ENCODE measurements at places on chromosomes 7 and 10.

DNA sequence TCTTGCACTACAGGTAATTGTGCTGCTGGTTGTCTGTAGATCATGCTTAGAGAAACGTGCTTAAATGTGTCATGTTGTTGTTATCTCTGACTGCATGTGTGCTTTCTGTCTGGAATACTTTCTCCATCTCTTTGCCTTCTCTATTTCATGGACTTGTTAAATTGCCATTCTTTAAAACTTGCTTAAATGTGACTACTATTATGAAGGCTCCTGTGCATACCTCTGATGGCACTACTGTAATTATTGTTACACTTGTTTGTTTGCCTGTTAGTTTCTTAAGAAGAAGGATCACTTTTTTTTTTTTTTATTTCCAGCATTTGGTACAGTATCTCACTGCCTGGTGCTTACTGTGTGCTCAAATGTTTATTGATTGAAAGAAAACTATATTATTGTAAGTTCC, 41.6 kb downstream of the KMT2E start:
- DNase-seq, result no peak

DNA sequence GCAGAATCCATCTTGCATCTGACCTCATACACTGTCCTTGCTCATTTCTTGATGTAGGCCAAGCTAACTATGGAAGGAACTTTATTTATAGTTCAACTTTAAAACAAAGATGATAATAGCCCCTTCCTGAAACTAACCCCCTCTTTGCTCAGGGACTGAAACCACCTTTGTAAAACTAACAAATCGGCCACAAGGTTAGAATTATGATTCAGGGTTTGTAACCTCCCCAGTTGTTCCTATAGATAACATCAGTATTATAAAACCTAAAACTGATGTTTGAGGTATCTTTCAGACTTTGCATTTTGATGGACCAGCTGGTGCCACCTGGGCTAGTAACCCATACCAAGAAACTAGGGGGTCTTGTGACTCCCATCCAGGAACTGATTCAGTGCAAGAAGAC, 143.4 kb downstream of the SH2D4B start:
- no peak for DNase-seq

GRCh38 chr10:123019941-123020703, 11.3 kb downstream of the ACADSB start:
- DNase-seq, result no peak

DNA sequence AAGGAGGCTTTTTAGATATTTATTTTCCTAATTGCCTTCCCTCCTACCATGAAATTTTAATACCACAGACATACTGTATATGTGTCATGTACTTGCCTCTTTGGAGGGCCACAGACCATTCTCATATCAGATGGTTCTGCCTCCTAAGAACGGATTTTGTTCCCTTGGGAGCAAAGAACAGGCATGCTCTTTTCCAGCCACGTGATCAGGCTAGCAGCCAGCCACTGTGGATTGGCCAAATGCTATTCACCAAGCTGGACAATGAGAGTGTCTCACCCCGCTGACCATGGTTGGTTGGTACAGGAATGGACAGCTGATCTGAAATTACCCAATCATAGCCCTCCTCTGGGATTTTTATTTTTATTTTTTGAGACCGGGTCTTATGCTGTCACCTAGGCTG, 21.5 kb upstream of the CRHR2 start:
- no peak for DNase-seq

GRCh38 chr10:33332183-33333065, 2.0 kb downstream of the NRP1 start:
- DNase-seq, result no peak

DNA sequence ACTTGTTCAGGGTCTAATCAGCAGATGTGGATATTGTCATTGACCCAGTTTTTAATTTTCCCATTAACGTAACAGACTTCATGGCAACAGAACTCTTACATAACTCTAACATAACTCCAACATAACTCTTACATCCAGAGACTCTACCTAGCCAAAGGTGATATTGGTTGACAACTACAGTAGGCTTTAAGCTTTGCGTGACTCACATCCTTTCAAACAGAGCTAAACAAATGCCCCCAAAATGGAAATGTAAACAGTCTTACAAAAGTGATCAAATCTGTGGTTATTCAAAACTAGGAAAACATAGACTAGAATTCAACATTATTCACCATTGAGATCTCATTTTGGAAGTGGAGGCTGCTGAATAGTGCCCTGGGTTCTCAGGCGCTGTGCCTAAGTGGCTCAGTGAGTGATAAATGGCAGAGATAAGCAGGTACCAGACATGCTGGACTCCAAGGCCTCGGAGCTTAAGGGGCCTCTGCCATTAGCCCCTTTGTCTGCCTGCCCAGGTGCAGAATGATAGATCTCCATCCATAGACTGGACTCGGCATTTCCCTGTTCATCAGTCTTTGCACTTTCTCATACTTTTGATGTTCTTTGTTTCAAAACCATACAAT, 34.3 kb upstream of the BTBD16 start:
- no peak for DNase-seq

DNA sequence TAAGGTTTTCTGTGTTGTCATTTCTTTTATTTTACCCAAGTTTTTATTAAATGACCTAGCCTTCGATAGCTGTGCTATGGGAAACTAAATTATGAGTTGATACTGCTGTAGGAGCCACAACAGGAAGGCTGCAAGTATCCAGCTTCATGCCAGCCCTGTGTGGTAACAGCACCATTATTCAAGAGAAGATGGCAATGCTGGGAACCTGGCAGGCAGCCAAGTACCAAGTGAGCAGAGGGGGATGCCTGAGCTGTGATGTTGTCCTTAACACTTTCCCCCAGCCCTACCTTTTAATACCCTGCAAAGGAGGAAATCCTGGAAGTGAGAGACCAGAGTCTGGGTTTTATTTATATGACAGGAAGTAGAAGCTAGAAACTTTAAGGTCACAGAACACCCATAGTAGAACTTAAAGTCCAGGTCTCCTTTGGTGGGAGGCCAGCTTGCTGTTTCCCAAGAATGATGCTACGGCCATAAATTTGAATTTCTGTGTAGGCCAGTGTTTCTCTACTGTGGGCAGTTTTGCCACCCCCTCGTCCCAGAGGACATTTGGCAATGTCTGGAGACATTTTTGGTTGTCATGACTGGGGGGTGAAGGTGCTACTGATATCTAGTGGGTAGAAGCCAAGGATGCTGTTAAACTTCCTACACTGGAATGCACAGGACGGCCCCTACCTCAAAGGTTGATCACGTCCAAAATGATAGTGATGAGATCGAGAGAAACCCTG, 9.2 kb upstream of the ATXN7L1 start:
- no peak for DNase-seq

- DNase-seq, result no peak
Observed at GRCh38 chr7:28104811-28105210, 75.8 kb downstream of the JAZF1 start.

DNA sequence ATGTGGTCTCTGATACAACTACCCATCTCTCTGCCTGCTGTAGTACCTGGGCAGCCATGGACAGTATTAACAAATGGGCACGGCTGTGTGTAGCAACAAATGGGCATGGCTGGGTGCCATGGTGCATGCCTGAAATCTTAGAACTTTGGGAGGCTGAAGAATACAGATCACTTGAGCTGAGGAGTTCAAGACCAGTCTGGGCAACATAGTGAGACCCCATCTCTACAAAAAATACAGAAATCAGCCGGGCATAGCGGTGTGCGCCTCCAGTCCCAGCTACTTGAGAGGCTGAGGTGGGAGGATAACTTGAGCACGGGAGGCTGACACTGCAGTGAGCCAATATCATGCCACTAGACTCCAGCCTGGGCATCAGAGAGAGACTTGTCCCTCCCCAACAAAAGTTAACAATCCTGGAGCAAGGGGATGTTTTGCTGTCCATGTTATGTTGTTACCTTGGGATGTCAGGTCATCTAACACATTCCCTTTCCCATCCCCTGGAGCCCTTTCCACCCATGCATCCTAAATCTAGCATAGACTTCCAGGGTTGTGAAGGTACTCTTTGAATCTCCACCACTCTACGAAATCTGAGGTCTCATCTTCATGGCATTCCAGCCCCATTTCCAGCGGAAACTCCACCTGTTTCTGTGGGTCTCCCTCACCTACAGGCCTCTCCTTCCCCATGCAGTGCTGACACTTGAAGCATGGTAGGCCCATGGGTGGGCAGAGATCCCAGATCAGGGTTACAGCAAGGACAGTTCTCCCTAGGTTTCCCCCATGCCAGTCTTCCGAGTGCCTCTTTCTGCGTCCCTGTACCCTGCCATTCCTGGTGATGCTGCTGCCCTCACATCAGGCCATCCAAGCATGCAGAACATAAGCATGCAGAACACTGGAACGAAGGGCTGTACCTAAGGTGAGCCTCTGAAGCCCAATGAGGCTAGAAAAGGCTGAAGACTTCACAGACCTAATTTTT, 13.1 kb downstream of the FXYD4 start:
- DNase-seq, result no peak

- no peak for DNase-seq
Observed at GRCh38 chr10:102753718-102754117, 10.0 kb downstream of the WBP1L start.

DNA sequence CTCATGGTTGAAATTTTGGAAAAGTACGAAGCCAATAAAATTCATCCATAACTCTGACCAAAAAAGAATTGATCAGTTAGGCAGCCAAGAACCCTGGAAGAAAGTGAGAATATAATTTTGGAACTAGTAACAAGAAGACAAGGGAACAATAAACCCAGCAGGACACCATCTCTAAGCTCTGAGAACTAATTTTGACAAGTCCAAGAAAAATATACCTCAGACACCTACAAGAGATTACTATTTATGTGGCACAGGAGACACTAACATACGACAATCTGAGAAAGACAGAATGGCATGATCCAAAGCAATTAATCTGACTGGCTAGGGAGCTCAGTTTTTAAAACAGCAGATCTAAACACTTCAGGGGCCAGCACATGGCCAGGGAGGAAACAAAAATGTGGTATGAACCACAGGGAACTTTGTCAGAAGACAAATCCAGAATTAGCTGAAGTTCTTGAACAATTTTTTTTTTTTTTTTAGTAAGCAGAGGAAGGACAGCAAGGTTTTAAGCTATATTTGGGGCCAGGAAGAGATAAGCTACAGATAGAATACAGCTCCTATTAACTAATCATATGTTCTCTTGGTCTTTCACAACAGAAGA, 38.9 kb downstream of the PARD3 start:
- no peak for DNase-seq

- DNase-seq, result peak; percentile 78
Observed at GRCh38 chr10:72162978-72163377, 52.8 kb upstream of the ANAPC16 start.

DNA sequence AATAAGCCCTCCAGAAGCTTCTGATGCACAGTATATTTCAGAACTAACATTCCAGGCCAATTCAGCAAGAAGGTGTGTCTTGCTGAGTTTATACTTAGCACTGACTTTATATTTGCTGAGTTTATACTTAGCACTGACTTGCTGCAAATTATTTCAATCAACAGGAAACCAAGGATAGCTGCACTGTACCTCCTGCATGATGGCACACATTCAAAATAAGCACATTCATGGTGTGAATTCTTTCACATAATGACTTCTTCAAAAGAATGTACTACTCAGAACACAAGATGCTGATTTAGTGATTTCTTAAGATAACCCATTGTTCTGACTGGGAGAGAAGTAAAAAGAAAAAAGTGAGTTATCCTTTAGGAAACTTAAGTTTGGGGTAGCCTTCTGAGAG, 52.0 kb downstream of the JAZF1 start:
- peak; percentile 32 for DNase-seq

- DNase-seq, result no peak
Observed at GRCh38 chr7:131489196-131489595, 67.2 kb downstream of the PODXL start.

DNA sequence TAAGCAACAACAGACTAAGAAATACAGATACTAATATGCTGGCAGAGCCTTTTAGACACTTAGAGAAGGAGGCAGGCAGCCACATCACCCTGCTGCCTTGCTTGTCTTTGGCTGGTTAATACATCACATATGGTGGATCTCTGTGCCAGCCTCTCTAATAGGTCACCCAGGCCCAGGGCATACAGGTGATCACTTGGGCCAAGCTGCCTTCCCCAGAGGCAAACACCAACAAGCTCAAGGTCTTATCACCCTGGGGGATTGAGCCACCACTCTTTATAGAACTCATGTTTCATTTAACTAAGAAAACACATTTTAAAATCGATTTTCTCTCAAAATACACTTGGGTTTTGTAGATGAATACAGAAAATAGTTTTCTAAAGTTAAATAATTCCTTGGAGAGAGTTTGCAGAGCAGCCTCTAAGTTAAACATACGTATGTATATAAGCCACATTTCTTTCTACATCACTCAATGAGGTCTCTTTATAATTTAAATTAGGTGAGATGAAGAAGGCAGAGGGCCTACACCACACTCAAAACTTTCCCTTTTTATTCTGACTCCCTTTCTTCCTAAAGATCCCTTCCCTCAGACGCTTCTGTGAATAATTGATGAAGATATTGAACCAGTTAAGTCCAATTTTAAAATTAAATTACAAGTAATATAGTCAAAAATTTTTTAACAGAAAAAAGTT, 556.8 kb upstream of the GHITM start:
- DNase-seq, result no peak

- DNase-seq, result peak; percentile 84
Observed at GRCh38 chr7:76397409-76398183, 11.9 kb downstream of the SSC4D start.

- DNase-seq, result no peak
Observed at GRCh38 chr10:92848037-92848440, 281 bp upstream of the EXOC6 start.

- no peak for DNase-seq
Observed at GRCh38 chr7:51021906-51022570, 239.3 kb upstream of the GRB10 start.

GRCh38 chr10:69456880-69457693, 5.8 kb downstream of the TSPAN15 start:
- no peak for DNase-seq

- no peak for DNase-seq
Observed at GRCh38 chr7:157877298-157878090, 540.7 kb downstream of the DNAJB6 start.

DNA sequence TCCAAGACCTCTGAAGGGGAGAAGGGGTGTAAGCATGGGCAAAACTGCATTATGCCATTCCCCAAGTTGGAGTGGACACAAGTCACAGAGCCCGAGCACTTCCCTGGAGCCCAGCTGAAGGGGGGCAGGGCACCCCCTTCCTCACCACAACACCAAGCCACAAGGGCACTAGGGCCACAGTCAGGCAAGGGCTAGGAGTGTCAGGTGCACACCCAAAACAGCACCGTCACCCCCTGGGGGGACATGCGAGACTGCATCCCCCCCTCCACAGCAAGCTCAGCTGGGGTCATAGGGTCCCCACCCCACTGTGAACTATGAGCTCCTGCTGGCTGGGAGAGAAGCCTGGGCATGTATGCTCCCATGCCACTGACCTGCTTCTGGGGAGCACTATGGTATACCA, 143.9 kb downstream of the GRID1 start:
- DNase-seq, result no peak

- no peak for DNase-seq
Observed at GRCh38 chr10:71052708-71053107, 159.7 kb upstream of the UNC5B start.

DNA sequence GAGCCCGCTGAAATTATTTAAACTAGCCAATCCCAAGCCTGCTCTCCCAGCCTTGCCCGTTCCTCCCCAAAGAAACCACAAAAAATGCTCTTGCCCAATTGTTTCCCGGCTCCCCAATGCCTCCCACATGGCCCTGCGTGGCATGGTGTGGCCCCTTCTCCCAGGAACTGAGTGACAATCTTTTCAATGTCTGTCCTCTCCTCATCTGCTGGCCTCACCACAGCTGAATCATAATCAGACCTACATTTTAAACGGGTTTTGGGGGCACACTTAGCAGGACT, 201.5 kb downstream of the PRPF18 start:
- no peak for DNase-seq

GRCh38 chr7:39659356-39660013, 36.1 kb downstream of the RALA start:
- DNase-seq, result no peak

Data from activated CD4-positive, alpha-beta T cell treated with anti-CD3 and anti-CD28 coated beads, Interleukin-2, Interleukin-4, amounts not matched to agents 100 ng/mL and 50 ng/mL, durations not matched to agents 16 hours and 8 hours (primary cell).